Stimulated activated CD4-positive, alpha-beta T cell treated with anti-CD3 and anti-CD28 coated beads, Interleukin-1b, Interleukin-23, amount 100 ng/mL, for 1 hour (primary cell): ENCODE measurements at places on chromosomes 5 and 9.

DNA sequence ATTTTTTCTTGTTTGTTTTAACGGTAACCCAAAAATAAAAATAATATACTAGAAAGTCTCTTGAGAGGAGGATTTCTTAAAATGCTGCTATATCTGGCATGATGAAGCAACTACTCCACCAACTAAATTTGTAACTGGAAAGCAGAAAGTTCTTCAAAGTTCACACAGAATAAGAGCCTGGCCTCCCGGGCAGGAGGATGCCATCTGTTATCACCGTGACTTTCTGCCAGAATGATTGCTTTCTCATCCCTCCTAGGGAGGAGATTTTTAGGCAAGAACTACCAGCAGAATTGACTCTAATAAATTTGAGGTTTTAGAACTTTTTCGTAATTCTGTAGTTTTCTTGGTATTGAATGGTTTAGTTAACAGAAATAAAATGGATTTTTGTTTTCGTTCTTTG, 464.6 kb upstream of the ACTBL2 start:
- no peak for DNase-seq

- DNase-seq, result no peak
Measured at GRCh38 chr9:87643778-87644570, 81.9 kb upstream of the CTSL start.

DNA sequence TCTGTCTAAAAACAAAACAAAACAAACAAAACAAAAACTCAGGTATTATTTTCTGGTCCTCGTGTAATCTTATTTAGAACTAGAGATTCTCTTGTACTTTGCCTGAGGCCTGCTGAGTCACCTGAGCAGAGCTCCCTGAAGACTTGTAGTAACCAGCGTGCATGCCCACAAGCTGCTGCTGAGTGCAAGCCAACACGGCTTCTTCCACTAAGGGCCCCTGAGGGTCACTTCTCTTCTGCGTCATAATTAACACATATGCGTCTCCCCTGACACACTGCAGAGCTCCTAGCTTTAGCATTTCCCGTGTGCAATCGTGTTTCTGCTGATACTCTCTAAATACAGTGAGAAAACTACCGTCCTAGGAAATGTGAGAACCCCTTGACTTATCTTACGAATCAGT, 10.9 kb upstream of the NDFIP1 start:
- no peak for DNase-seq

GRCh38 chr9:109166171-109166770, 778 bp downstream of the FRRS1L start:
- no peak for DNase-seq

DNA sequence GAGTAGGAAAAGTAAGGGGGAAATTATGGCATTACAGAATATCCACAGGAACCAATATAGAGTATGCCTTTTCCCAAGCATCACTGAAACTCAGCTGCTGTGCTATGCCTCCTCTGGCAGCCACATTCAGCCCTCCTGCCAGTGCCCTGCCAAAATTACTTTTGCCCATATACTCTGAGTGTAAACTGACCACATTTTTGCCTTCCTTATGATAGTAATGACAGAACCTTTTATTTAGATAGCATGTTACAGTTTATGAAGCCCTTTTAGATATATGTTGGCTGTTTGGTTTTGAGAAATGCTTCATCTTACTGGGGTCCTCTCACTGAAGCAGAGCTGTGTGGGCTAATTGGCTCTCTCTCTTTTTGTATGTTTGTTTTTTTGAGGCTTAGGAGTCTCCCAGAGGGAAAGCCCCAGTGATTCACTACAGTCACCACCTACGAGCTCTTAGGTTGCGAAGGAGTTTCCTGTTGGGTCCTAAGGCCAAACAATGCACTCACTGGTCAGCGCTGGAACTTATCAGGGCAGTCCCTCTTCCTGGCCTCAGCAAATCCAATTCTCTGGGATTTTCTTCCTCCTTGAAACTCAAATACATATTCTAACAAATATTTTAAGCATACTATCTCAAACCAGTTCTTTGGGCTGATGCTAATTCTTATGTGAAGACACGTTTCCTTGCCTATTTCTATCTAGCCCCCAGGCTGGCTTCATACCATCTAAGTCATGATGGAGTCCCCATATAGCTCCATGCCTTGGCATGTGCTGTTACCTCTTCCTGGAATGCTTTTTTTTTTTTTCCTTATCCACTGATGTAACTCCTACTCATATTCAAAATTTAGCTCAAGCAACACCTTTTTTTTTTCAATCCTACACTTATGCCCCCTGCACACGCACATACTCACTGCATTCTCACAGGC, 3.7 kb downstream of the PHF24 start:
- DNase-seq, result no peak

- DNase-seq, result no peak
Measured at GRCh38 chr9:130191068-130191748, 19.0 kb downstream of the NCS1 start.

DNA sequence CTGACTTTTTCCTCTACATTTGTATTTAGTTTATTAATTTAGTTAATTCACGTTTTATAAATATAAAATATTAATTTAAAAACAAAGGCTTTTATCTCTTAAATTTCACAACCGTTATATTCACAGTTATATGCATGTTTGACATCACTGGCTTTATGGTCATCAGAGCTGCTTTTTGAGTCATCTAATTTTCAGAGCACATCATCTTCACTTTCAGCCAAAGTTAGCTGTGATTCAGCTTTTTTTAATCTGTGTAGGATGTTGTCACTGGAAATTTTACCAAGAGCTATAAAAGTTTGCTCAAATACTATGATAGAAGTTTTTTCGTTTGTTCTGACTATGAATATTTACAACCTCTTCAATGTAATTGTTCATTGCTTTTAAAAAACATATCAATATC, 12.4 kb downstream of the CDC37L1 start:
- no peak for DNase-seq

- no peak for DNase-seq
Measured at GRCh38 chr5:60177596-60177995, 284.1 kb upstream of the PDE4D start.

GRCh38 chr5:149355688-149356087, 2.2 kb upstream of the PCYOX1L start:
- DNase-seq, result no peak

GRCh38 chr5:137791387-137791786, 37.2 kb upstream of the HNRNPA0 start:
- no peak for DNase-seq

DNA sequence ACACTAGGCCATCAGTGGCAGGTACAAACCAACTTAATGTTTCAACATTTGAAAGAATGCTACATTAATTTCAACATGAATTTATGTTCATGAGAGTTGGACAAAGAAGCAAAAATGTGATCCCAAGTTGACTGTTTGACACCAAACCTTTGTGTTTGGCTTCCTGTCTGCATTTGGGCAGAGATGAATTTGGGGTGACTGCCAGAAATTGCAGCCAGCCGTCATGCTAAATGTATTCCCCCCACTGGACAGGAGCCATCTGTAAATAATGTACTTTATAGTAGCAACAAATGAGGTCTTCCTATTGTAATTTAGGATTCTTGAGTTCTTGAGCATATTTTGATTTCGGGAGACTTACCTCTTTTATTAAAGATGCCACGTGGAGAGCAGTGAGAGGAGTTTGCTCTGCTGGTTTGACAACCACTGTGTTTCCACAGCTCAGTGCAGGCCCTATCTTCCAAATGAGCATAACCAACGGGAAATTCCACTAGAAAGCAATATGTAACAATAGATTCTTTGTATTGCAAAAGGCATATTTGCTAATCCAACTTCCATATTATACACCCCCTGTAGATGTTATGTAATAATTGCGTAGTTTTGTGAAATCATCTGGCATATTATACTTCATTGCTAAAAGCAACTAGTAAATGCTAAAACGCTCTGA, 27.6 kb downstream of the ALDH1A1 start:
- no peak for DNase-seq

- DNase-seq, result no peak
Measured at GRCh38 chr9:17802249-17802857, 223.5 kb downstream of the SH3GL2 start.

GRCh38 chr9:5445886-5446285, 4.5 kb upstream of the CD274 start:
- DNase-seq, result no peak

DNA sequence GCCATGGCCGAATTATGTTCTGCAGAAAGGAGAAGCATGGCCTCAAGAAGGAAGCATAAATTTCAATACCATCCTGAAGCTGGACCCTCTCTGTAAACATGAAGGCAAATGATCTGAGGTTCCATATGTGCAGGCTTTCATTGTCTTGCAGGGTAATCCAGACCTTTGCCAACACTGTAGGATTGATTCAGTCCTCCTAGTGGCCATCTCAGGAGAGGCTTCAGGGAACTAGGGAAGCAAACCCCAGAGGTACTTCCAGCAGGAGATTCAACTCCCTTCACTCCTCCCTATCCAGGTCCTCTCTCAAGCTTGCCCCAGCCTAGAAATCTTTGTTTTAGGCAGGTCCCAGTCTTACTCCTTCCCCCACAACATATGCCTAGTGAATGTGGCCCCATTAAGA, 99.3 kb upstream of the HCN1 start:
- no peak for DNase-seq

DNA sequence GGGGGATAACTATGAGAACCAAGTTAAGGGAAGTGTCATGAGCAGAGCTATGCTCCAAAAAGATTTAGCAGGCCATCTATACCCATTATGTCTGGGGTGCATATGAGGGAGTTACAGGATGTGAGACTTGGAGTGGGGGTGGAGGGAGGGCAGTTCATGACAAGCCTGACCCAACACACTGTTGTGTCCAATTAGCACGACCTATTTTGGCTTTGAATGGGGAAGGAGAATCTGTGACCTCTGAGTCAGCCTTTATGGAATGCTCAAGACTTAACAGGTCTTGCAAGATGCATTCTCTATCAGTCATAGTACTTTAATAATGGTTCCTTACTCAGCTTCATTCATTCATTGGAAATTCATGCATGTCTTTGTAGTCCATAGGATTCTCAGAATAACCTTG, 71.7 kb downstream of the GRIA1 start:
- DNase-seq, result no peak

GRCh38 chr5:164319161-164319560, 813.7 kb downstream of the MAT2B start:
- no peak for DNase-seq

DNA sequence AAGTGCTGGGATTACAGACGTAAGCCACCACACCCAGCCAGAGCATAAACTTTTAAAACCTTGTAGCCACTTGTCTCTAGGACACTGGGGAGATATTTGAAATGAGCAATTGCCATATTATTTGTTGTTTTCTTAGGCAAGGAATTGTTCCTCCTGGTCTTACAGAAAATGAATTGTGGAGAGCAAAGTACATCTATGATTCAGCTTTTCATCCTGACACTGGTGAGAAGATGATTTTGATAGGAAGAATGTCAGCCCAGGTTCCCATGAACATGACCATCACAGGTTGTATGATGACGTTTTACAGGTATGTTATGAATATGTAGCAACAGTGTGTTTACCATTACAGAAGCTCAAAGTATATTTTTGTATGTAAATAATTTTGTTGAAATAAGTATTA, 30.5 kb downstream of the SFXN1 start:
- no peak for DNase-seq

DNA sequence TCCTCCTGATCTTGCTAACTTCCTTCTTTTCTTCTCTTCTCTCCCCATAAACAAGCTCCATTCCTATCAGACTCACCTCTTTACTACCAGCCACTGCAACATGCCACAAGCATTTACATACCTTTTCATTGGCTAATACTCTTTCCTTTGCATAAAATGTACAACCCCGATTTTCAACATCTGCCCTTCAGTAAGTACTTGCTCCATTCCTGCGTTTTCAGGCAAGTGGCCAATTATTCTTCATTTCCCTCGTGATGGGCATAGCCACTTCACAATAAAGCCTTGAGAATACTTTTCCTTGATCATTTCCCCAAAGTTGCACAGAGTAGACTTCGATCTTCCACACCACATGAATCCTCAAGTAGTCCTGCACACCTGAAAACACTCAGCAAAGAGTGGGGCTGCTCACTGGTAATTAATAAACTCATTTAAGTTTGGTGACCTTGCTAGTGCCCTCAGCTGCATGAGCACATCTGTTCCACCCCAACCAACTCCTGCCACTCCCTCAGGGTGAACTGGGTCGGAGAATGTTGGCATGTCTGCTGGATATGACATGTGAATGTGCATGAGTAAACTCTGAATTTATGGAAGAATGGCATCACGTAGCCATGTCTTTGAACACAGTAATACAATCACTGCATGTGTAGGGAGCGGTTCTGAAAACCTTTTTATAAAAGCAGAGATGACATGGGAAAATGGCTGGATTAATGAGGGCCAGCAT, 535.8 kb downstream of the SEMA5A start:
- DNase-seq, result no peak

GRCh38 chr9:95047452-95048224, 269.9 kb downstream of the FANCC start:
- no peak for DNase-seq

DNA sequence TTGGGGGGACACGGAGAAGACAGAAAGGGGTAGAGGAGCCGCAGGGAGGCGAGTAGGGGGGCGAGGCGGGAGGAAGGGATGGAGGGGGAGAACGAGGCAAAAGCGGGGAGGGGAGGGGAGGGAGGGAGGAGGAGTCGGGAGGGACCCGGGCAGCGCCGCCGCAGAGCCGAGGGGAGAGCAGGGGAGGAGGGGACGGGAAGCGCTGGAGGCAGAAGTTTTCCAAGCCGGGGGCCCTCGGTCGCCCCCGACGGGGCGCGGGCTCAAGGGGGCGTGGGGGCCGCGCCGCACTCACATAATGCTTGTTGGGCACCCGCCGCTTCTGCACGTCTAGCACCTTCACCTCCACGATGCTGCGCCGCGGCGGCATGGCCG, 353 bp downstream of the SH3PXD2B start:
- no peak for DNase-seq

DNA sequence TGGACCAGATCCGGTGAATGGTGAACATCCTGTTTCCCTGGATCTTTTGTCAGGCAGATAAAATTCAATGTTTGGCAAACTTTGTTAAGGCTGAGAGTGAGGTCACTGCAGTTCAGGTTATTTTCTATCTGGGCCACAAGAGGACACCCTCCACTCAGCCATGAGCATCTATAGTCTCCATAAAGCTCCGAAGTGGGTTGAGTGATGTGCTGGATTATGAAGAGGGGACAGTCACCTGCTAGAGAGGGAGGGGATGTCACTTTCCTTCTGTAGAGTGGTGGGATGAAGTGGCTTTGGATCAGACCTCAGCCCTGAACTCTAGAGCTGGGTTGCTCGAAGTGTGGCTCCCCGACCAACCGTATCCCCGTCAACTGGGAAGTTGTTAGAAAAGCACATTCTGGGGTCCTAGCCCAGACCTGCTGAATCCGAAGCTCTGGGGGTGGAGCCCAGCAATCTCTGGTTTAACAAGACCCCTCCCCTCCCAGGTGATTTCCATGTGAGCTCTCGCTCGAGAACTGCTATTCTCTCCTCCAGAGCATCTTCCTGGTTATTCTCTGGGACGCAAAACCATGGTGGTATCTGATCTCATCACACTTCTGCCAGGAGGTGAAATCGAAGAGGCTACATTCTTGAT, 31.8 kb upstream of the FGF1 start:
- no peak for DNase-seq

- DNase-seq, result no peak
Measured at GRCh38 chr9:136563646-136564325, 17.9 kb upstream of the NOTCH1 start.

- DNase-seq, result no peak
Measured at GRCh38 chr9:121358751-121359150, 11.3 kb downstream of the STOM start.

GRCh38 chr9:81573415-81574321, 115.7 kb downstream of the TLE1 start:
- no peak for DNase-seq

- DNase-seq, result no peak
Measured at GRCh38 chr5:173785400-173785799, 102.7 kb upstream of the CPEB4 start.

GRCh38 chr9:97406620-97407177, 5.2 kb upstream of the TDRD7 start:
- no peak for DNase-seq

- no peak for DNase-seq
Measured at GRCh38 chr5:73780302-73781080, 154.5 kb downstream of the ARHGEF28 start.
